ENCODE measurements at places on chromosomes 3 and 15.

DNA sequence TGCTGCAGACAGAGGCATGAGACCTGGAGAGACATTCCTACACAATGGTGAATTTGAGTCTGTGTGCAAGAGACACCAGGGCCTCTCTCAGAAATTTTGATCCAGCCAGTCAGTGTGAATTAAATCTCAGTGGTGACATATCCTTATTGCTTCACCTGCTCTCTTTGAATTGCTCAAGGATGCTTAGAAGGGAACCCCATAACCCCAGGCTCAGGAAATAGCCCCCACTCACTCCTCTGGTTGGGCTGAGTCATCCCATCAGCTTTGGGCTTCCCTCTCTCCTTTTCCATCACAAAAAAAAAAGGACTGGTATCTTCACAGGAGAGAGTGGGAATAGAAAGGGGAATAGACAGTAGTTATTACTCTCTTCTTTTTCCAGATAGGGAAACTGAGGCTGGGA lies 33.0 kb upstream of the LARS2 start:
- DNase-seq: no peak

DNA sequence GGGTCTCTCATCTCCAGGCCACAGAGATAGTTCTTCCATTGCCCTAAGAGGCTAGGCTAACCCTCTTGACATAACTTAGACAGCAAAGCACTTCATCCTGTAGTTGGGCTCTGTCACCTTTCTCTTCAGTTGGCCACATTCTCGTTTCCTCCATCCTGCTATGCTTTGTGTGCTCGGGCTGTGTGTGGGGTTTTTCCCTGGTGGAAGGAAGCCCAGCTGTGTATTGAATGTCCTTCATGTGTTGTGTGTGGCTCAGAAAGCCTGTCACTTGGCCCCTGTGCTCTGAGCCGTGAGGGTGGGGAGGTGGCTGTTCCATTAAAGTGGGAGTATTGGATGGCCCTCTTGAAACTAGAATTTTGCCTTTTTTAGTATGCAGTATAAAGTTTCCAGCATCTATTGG lies 8.8 kb upstream of the EXOG start:
- DNase-seq: no peak

GRCh38 chr15:42591238-42591934 lies 16.0 kb downstream of the STARD9 start:
- DNase-seq: no peak

DNA sequence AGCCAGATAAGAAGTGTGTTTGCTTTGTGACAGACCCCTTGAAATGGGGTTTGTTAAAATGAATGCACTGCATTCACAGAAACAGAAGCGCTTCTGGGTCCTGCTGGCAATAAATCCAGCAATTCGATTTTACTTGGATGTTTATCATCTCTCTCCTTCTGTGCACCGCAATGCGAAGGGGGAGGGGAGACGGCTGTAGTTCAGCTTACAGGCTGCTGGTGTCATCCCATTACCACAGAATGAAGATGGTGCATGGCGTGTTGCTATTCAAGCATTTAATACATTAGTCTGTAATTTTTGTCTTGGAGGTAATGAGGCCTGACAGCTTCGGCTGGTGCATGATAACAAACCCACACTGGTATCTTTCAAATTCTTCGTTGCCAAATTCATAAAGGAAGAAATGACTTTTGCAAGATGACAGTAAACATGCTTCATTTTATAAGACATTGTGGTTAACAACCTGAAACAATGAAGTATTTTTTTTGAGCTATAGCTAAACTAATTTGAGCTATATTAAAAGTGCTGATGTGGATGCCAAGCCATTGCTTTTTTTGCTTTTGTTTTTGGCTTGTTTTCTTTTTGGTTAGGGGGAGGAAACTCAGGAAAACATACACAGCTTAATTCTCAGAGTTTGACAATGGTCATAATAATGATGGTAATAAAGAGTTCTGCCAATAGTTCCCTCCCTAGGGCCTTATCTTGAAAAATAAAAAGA lies 418.3 kb downstream of the OTOL1 start:
- DNase-seq: peak; percentile 48

GRCh38 chr3:45841757-45842491 lies at the start of gene LZTFL1:
Gene LZTFL1 (minus strand): TSS chr3:45842119. CDS start chr3:45841991, 128 bp downstream.
- DNase-seq: peak; percentile 84

DNA sequence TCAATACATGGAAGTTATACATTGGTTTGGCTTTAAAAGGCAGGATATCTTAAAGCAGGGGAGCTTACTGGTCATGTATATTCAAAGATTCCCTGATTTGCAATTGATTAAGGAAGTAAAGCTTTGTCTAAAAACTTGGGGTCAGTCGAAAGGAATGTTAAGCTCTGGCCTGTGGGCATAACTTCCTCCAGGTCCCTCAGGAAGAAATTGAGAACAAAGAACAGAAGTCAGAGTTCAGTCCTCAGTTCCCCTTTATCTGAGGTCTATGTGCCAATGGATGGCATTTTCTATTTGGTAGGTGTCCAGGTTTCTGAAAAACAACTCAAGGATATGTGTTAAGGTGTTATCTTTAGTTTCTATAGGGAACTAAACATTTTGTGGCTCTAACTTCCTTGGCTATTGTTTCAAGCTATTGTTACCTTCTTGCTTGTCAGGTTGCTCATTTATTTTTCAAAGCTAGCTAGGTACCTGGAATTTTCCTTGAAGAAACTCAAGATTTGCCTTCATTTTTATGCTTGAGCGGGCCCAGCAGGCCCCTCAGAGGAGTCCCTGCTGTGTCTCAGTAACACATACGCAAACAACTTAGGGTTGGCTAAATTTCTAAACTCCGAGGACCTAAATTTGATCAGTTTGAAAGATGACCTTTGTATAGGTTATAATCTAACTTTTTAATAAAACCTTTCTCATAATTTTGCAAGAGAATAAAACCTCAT lies 135.0 kb upstream of the UBE2E2 start:
- DNase-seq: no peak

- DNase-seq: no peak
Measured at GRCh38 chr3:188578576-188579363, 424.8 kb downstream of the LPP start.

Measured in NCI-H1694 (cell line).